ENCODE measurements at places on chromosomes 3 and 15.

DNA sequence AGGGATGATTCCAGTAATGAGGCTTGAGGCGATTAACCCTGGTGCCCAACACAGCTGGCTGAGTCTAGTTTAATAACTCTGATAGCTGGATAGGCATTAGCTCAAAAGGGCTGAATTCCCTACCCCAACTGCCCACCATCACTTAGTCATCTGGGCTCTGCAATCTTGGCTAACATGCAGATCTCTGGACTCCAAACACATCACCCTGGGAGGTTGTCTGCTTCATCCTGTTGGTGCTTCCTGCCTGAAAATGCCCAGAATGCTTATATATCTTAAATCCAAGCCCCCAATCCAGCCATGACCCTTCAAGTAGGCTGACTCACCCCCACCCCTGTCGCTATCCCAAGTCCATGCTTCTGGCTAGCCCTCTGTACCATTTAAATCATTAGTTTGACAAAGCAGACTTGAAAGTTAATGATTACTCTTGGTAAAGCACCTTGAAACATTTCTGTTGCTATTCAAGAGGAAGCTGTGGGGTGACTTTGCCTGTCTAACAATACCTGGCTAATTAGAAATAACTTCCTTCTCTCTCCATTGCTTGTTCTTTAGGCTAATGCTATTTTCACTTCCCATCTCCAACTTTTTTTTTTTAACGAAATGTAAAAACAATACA lies 107.0 kb upstream of the RORA start:
- DNase-seq = peak; percentile 20

DNA sequence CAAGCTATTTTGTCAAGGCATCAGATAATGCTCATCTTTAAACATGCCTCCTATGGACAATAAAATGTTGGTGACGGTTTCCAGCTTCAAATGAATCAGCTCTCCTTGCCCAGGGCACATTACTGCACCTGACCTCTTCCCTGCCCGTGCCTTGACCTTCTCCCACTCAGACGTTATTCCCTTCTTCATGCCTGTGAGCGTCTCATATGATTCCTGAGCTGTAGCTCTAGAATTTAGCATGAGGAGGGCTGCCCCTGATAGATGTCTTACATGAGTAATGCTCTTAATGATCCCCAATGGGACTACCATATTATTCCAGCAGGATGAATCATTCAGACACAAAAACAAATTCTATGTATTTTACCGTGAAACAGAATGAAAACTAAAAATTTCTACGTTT lies 762.7 kb downstream of the ROBO1 start:
- peak; percentile 33 for DNase-seq

DNA sequence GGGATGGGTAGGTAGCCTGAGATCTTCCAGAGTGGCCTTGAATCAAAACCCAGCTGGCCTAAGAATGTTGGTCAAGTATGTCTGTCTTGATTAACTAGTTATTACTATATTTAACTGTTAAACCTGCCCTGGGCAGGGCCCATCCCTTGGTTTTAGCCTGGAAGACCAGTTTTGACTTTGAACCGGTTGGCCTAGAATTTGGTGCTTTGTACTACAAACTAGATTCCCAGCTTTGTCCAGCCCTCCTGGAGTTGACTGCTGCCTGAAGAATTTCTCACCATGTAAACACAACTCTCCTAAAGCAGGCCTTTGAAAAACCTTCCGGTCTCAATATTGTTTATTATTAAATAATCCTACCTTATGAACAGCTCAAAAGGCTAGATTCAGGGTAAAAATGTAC lies 16.0 kb downstream of the C15orf62 start:
- DNase-seq = no peak

DNA sequence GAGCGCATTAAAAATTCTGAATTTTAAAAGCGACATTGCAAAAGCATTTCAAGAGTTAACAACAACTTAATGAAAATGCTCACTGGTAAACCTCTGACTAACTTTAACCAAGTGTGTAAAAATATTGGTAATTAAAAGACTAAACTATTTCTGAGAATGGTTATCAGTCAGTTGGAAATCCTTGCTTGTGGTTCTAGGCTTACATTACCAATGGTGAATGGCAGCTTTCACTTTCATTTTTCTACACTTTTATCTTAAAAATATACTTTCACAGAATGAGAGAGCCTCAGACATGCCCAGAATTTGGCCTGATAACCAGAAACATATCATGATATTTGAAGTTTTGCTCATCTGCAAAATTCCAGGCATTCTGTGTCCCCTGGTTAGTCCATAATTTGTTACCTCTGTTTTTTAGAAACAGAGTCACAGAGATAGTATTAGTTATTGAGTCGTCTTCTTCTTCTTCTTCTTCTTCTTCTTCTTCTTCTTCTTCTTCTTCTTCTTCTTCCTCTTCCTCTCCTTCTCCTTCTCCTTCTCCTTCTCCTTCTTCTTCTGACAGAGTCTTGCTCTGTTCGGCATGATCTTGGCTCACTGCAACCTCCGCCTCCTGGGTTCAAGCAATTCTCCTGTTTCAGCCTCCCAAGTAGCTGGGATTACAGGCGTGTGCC lies 5.5 kb upstream of the RNF111 start:
- no peak for DNase-seq

- peak; percentile 71 for DNase-seq
Measured at GRCh38 chr3:51501833-51502561, 2.2 kb upstream of the DCAF1 start.

DNA sequence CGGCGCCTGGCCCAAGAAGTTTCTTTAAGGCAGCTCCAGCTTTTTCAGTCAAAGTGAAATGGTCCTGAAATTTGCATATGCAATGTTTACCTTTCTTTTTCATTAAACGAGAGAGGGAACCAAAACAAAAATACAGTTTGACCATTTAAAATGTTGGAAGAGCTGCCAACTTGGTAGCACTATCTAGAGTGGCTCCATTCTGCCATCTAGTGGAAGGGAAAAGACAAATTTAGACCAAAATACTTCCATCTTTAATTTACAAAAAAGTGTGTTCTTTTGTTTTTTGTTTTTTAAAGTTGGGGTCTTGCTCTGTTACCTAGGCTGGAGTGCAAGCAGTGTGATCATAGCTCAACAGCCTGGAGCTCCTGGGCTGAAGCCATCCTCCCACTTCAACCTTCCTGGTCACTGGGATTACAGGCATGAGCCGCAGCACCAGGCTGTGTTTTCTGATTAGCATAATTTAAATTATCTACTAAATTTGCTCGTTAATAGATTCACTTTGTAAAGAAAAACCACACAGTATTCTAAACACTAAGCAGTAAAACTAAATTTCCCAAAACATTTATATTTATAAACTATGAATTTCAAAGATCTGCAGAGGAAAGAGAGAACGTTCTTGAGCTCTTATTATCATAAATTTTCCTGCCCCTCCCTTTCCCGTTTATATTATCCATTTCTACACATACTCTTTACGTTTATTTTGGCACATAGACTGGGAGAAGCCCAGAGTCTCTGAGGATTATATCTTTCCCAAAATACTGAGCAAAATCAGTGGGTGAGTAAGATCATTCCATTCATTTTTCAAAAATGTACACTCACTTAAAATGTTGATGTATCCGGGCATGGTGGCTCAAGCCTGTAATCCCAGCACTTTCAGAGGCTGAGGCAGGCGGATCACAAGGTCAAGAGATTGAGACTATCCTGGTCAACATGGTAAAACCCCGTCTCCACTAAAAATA lies 15.4 kb upstream of the RFC4 start:
- DNase-seq = peak; percentile 77

- no peak for DNase-seq
Measured at GRCh38 chr3:36776436-36776835, 12.1 kb upstream of the DCLK3 start.

DNA sequence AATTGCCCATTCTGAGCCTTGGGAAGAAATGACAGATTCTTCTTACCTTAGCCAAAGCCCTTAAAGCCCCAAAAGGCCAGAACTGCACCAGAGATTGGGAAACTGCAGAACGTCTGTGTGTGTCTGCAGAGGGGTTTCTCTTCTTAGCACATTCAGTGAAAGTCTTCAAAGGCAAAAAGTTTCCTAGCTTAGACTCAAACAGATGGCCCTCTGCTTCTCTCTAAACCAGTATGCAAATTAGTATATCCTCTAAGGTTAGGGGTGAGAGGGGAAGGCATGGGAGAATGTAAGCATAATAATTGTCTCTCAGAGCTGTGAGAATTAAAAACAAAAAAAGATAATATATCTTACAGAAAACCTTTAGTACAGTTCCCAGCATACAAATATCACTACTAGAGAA lies 334.0 kb upstream of the MCTP2 start:
- DNase-seq = no peak

DNA sequence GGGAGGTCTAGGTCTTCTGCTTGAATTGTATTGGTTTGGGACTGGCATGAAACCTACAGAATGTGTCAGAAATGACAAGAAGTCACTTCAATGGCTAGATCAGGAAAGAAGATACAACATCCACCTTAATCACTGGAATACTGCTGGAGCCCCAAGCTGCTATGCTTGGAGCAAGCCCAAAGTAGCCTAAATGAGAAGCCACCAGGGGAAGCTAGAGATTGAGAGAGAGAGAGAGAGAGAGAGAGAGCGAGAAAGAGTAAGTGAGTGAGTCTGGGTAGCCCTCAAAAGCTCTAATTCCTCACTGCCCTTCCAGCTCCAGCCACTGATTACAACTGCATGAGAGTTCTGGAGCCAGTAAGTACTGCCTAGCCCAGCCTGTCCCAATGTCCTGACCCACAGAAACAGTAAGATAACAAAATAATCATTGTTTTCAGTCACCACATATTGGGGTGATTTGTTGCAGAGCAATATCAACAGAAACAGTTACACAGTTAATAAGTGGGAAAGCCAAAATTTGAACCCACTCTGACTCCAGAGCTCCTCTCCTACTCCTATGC lies 529.2 kb upstream of the GOLIM4 start:
- DNase-seq = no peak

- DNase-seq = no peak
Measured at GRCh38 chr3:160400702-160401150, 1.3 kb downstream of the SMC4 start.

DNA sequence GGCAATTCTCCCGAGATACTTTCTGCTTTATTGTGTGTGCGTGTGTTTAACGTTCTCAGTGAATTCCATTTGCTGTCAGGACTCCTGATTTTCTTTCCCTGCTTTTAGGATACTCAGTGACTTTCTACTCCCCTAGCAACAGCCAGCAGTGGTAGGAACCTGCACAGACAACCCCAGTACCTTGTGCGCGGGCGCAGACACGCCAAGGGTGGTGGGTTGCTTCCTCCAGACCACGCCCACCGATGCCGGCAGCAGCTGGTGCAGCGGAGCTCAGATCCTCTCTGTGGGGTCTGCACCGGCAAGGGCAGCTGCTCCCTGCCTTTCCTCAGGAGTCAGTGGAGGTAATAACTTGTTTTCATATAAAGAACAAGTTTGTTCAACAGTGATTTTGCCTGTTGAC lies 225.1 kb upstream of the NDN start:
- no peak for DNase-seq

GRCh38 chr3:48990636-48991469 lies 812 bp downstream of the P4HTM start:
- DNase-seq = no peak

DNA sequence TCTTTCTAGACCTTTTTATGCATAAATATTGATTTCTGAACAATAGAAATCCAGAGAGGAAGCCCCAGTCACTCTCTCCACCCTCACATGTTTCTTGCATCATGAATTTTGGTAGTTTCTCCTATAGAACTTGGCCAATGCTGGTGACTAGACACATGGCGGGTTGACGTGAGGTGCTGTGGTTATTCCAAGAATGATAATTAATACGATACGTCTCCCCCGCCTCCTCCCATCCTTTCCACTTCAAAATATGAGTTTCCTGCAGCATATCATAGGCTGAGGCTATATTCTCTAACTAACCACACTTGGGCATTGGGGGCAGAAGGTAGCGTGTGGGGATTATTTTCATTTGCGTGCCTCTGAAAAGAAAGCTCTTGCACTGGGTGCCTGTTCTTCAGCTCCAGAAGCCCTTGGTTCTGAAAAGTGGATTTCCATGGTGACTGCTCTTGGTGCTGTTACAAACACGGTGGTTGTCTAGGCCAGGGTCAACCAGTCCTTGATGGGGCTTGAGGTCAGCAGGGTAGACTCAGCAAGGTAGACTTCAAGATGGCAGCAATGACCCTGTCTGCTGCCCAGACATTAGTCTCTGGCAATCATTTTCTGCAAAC lies 5.3 kb downstream of the TNFSF10 start:
- DNase-seq = peak; percentile 78

GRCh38 chr3:71640331-71640983 lies 56.9 kb upstream of the FOXP1 start:
- no peak for DNase-seq

DNA sequence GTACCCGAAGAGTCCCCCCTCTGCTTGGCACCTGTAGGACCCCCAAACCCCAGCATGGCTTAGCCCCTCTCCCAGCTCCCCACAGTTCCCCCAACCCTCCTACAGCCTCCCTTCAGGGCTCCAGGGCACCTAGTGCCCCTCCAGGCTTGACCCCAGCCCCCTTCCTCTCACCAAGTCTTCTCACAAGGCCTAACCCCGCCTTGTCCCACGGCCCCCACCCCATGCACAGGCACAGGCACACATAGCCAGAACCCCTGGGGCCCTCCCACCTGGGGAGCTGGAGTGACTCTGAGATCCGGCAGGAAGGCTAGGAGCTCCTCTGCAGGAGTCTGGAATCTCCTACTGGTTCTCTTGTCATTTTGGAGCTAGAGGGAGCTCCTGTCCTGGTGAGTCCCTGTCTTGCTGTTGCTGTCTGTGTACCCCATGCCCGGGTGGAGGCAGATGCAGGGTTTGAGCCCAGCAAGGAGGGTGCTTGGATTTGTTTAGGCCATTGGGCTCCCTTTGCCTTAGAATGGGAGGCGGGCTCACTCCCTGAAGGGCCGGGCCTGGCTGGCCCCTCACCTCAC lies 39.6 kb downstream of the KLF13 start:
- DNase-seq = no peak

- DNase-seq = no peak
Measured at GRCh38 chr3:18223974-18224373, 201.2 kb downstream of the SATB1 start.

DNA sequence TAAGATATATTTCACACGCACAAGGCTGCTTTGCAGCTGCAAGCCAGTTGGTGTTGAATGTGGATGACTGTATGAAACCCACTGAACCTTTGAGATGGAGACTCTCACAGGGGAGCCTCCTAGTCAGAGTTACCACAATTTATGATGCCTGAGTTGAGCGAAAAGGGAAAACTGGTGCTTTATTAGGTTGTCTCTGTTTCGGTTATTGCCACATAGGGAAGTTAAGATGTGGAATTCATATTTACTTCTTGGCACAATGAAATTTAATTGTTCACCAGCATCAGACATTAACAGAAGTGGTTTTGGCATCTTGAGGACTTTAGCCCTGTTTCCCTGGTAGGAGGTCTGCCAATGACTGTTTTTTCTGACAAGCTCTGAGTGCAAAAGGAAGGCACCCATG lies 358.2 kb downstream of the SQOR start:
- DNase-seq = no peak

GRCh38 chr3:160811237-160811548 lies 55.2 kb downstream of the PPM1L start:
- DNase-seq = peak; percentile 2

DNA sequence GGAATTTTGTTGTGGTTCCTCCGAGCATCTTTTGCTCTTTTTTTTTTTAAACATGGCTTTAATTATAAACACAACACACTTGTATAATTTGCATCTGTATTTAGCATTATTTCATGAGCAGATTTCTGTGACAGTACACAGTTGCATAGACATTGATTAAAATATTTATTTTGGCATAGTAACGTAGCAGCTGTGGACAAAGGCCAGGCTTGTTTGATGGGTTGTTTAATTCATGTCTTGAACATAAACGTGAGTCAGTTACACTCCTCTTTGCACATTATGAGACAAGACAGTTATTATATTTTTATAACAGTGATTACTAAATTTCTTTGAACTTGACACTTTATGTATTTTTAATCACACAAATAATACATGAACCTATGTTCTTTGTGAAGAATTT lies 182.5 kb downstream of the CACNA2D3 start:
- DNase-seq = no peak
